ENCODE measurements at places on chromosomes 1 and 21.

DNA sequence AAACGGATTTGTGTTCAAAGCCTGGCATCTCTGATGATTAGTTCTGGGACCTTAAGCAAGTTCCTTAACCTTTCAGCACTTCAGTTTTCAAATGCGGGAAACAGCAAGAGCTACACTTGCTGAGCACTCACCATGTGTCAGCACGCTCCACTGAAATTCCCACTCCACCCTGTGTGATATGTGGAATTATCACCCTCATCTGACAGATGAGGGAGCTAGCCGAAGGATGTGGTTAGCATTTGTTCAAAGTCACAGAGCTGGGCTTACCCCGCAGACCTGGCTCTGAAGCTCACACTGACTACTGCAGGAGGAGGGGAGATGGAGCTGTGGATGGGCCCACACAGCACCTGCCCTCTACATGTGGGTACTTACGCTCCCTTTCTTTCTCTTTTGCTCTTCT, 29.1 kb downstream of the IL12RB2 start:
- no peak for DNase-seq

DNA sequence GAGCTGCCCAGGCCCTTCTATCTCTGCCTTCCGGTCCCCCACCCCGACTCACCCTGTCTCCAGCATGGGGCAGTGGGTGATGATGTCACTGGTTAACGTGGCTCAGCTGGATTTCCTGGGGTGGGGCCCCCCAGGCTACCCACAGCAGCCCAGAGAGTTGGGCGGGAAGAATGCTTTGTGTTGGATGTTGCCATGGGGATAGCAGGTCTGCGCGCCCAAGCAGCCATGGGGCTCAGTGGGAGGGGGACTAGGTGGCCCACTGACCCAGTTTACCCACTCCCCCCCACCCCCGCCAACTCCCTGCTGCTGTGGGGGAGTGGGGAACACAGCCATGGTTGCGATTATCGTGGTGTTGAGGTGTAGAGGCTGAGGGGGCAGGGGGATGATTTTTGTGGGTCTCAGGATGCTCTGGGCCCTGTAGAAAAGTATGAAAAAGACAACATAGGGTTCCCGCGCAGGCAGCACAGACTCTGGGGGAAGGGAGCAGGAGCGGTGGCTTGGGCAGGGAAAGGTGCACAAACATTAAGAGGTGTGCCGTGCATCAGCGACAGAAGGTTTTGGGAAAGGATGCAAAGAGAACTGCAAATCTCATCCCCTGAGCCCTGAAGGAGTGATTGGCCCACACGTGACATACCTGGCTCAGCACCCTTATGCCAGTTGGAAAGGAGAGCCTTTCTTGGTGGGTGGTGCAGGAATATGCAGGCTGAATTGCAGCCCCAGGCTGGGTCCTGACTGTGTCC, 8.5 kb downstream of the CELSR2 start:
- no peak for DNase-seq

DNA sequence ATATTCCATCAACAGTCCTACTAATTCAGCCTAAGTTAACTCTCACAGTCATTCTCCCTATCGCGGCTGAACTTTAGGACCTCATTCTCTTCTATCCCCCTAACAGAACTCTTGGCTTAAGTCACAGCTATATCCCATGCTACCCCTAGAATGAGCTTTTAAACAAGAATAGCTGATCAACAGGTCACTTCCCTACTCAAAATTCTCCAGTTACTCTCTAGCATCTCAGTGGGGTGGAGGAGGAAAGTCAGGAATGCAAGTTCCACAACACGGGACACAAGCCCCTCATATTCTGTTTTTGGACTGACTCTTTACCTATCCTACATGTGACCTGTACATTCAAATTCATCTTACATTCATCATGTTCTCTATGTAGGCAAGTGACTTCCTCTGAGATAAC, 21.0 kb downstream of the MRPL39 start:
- no peak for DNase-seq

- no peak for DNase-seq
These were observed 49.2 kb downstream of the AJAP1 start for GRCh38 chr1:4703646-4704045.

GRCh38 chr1:215507119-215507518, 60.0 kb upstream of the KCTD3 start:
- no peak for DNase-seq

- no peak for DNase-seq
These were observed 6.3 kb upstream of the GPR25 start for GRCh38 chr1:200866521-200866920.

GRCh38 chr1:45713711-45714110, 25.7 kb downstream of the TMEM69 start:
- DNase-seq = no peak

GRCh38 chr1:65264197-65264929, 45.0 kb upstream of the DNAJC6 start:
- no peak for DNase-seq

DNA sequence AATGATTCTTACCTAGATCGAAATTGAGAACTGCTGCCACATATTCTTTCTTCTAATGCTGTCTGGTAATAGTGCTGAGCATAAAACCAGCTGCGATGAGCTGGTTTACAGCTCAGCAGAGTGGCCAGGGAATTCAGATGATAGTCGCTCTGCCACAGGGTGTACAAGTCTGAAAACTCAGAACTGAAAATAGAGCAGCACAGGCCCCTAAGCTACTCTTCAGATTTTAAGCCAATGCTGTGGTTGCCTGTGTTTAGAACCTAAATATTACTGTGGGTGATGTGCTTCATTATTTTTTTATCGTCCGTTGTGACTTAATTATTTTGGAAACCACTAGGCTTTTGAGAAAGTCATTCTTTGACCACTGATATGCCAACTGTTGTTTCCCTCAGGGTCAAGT, 152.0 kb downstream of the ADGRL4 start:
- DNase-seq = no peak

DNA sequence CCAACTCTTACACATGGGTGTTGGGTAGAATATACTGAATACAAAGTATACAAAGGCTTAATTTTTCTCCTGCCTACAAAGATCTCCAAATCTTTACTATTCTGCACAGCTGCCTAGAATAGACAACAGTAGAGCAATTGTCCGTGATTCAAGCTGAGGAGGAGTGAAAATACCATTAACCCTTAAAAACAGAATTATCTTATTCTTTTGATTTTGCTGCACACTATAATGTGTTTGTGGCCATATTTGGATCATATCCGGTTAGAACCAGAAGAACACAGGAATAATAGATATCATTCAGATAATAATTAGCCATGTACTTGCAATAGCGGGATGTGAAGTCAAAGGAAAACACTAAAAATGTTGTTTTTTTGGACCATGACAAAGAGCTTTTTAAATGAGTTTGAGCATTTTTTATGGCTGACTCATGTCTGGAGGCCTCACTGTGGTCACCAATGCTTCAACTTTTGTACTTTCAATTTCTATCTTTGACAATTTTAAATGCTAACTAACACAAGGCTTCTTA, 197.6 kb upstream of the FOXD3 start:
- no peak for DNase-seq

DNA sequence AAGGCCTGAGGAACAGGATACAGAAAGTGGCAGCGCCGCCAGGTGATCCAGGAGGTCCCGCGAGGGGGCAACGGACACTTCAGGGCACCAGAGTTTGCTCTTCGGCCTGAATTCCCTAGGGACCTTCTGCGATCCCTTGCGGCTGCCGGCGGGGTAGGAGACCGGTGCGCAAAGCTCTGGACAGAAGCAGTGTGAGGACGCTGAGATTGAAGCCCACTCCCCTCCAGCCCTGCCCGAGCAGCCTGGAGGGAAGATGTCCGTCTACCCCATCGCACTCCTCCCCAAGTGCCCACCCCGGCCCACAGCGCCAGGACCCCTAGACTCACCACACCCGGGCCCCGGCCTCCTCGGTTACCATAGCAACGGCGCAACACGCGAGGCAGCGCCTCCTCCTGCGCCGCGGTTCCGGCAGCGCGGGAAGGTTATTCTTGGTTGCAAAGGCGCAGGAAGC, at the start of gene ANKRD45:
Gene ANKRD45, minus strand, starts transcription at position 361 of the 451 bp plus-strand sequence. CDS start 10,433 bp downstream, outside the sequence.
- peak; percentile 76 for DNase-seq

Data from neuronal stem cell (in vitro differentiated cells).